ENCODE measurements at places on chromosomes 12 and 14.

GRCh38 chr12:97487470-97487869 is 24.9 kb downstream of the RMST start:
- no peak for DNase-seq

- DNase-seq = no peak
These were observed 69.5 kb downstream of the STON2 start for GRCh38 chr14:81330619-81331122.

DNA sequence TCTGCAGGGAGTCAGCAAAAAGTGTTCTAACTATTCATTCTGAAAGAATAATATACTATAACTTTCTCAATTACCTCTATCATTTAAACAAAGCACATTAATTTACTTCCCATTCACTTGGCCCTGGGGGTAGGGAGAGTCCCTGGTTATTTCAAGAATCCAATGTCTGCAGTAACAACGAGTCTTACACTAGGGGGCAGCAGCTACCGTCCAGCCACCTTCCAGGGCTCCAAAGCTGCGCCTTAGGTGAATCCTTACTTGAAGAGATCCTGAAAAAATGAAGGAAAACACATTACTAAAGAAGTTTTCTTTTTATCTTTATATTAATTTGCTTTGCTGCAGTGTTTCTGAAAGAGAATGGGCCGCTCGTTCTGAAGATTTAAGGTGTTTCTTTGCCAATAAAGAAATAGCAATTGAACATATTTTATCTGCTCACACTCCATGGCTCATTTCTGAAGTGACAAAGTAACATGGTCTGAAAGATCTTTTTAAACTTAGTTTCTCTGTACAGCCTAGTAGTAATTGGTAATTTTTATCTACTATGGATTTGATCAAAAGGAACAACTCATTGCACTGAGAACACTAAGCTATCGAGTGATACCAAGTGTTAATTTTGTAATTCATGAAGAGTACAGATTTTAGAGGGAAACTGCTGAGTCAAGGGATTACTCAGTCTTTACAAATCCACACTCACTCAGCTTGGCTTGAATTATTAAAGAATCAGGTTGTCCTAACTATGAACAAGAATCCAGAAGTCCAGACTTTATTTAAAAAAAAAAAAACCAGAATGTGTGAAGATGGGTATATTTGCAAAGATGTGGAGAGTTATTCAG is 27.6 kb downstream of the BHLHE41 start:
- peak; percentile 61 for DNase-seq

GRCh38 chr14:71720978-71721624 is 211.1 kb upstream of the RGS6 start:
- peak; percentile 37 for DNase-seq

Measured in GM13976 (cell line).